Dermis microvascular lymphatic vessel endothelial cell (primary cell): ENCODE measurements at places on chromosomes 4 and X. TPM values are rescaled to one million over a fixed set of nuclear protein-coding genes. Genes with fewer than 3 reads are reported as not detected.

The DOK7 gene
- total RNA-seq = under 0.01 TPM in 1 of 2 replicates, not detected in the other

The PPARGC1A gene
- total RNA-seq = 0.26 and 2.7 TPM in 2 replicates

The ATOH1 gene
- not detected in 2 replicates for total RNA-seq

The IL1RAPL2 gene
- 0.13 TPM in 1 of 2 replicates, not detected in the other for total RNA-seq

GRCh38 chr4:24274381-24274941 is 309.9 kb downstream of the DHX15 start:
- DNase-seq = no peak

DNA sequence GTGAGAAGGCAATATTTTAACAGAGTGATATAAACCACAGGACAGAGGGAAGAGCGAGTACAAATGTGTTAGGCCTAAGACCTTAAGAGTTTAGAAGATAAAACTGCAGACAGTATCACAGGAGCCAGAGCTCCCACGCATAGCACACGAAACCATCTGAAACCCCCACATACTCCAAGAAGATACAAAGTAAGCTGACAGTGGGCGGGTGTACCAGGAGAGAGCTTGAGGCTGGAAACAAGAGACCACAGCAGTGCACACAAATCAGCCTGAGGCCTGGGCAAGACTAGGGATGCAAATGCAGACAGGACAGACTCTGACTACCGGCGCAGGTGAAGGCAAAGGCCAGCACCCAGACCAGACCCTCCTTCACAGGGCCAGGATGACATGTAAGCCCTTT is 54.1 kb upstream of the ARHGAP24 start:
- DNase-seq = no peak

DNA sequence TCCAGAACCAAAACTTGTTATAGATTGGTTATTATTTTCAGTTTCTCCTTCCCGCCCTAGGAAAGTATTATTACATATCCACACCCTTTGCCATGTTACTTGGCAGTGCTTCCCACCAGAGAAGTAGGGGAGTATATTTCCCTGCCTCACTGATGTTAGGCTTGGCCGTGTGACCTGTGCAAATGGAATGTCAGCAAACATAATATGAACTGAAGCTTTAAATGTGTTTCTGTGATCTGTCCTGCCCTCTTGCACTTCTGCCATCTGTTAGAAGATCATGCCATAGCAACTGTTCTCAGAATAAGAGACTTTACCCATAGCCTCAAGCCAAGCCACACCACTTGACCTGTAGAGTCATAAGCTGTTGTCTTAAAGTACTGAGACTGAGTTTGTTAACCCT is 36.7 kb upstream of the NEUROG2 start:
- DNase-seq = no peak

DNA sequence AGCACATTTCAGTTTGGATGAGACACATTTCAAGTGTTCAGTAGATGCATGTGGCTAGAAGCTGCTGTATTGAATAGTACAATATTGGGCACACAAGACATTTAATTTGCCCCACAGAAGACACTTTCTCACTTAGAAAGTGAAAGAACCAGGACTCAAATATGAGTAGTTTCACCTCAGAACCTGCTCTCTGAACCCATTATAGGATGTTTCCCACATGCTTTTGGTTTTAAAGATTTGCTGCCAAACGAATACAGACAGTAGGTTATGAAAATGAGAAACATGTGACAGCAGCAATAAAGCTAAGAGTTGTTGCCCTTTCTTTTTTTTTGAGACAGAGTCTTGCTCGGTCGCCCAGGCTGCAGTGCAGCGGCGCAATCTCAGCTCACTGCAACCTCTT is 32.3 kb downstream of the C4orf54 start:
- DNase-seq = no peak

DNA sequence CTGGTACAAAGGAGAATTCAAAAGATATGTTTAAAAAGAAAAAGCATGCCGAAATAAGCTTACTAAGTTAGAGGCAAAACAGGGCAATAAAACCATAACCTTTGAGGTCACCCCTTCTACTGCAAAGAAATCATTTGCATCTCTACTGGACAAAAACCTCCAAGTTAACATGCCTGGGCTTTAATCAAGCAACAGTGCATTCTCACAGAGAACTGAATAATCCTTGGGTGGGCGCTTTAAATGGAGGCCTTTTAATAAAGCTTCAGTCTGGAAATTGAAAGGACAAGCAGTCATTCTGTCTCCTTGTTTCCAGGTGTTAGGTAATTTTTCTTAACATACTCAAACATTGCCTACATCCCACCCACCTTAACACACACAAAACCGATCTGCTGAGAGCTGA is 34.6 kb upstream of the SMS start:
- no peak for DNase-seq
